ENCODE measurements at places on chromosomes 13 and 19. TPM values are rescaled to one million over a fixed set of nuclear protein-coding genes. Genes with fewer than 3 reads are reported as not detected.

The MBD3L3 gene
- not detected for total RNA-seq

The SCEL gene
- under 0.01 TPM for total RNA-seq

The ZNF506 gene
- 8.0 TPM for total RNA-seq

The PTGER1 gene
- 0.71 TPM for total RNA-seq

The ZNRF4 gene
- not detected for total RNA-seq

The LRRC25 gene
- total RNA-seq = not detected

The SBSN gene
- not detected for total RNA-seq

The PALM gene
- 14.3 TPM for total RNA-seq

The CRLF1 gene
- not detected for total RNA-seq

The ZNF835 gene
- total RNA-seq = 0.78 TPM

The CEBPA gene
- total RNA-seq = 0.13 TPM

The MICU2 gene
- 42.1 TPM for total RNA-seq

The ZNF254 gene
- total RNA-seq = 10.7 TPM

The EFNA2 gene
- total RNA-seq = 0.07 TPM

The ANGPTL8 gene
- not detected for total RNA-seq

The ERICH6B gene
- total RNA-seq = not detected

The HPN gene
- total RNA-seq = not detected

The PSG4 gene
- not detected for total RNA-seq

The ATP12A gene
- not detected for total RNA-seq
